ENCODE measurements at places on chromosomes 7 and 10.

DNA sequence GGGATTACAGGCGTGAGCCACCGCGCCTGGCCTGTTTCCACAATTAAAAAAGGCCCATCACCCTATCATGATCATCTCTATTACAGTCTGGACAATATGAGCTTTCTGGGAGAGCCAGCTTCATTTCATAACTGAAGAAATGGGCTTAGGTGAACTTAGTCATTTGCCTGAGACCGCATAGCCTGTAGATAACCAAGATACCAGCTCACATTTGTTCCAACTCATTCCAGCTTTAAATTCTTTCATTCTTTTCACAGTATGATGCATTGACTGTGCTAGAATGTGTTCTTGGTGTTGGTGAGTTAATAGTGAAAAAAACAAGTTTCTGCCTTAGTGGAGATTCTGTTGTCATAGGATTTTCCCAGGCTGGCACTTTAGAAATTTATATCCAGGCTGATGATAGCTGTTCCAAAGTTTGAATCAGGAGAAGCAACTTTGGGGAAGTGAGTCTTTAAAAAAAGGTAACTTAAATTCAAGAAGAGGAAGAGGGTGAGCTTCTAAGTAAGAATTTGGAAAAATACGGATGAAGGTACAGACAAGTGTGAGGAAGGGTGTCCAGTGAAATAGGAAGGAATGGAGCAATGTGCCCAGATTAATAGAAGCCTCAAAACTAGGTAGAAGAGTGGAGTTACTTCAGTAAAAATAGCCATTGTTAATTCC is 2.1 kb upstream of the H2AZ2 start:
- DNase-seq = no peak

GRCh38 chr10:102475451-102476040 is 24.2 kb upstream of the C10orf95 start:
- no peak for DNase-seq

- DNase-seq = no peak
These were observed 200.4 kb upstream of the SORCS1 start for GRCh38 chr10:107364872-107365271.

GRCh38 chr7:52507546-52508255 is 527.7 kb upstream of the POM121L12 start:
- no peak for DNase-seq

DNA sequence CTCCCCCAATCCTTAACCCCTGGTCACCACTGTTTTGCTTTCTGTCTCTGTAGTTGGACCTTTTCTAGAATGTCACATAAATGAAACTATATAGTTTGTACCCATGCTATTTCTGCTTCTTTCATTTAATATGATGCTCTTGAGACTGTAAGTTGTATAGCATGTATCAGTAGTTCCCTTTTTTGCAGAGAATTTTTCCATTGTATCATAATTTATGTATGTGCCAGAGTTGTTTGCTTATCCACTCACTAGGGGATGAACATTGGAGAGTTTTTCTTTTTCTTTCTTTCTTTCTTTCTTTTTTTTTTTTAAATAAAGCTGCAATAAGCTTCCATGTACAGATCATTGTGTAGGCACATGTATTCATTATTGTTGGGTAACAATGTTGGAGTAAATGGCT is 544.8 kb downstream of the CNTNAP2 start:
- DNase-seq = no peak

DNA sequence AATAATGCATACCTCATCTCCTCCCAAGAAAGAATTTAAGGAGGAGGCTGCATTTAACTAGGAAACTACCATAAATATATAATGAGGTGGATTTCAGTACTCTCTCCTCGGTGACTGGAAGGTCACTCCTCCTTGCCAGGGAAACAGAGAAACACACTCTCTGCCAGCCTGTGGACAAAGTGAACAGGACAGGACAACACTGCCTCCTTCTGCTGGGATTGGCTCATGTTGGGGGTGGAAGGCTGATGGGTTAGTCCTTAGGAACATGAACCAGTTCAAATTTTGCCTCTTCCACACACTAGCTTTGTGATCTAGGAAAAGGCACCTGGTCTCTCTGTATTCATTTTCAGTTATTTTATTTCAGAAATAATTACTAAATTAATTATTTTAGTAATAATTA is 50.6 kb upstream of the STEAP4 start:
- no peak for DNase-seq

DNA sequence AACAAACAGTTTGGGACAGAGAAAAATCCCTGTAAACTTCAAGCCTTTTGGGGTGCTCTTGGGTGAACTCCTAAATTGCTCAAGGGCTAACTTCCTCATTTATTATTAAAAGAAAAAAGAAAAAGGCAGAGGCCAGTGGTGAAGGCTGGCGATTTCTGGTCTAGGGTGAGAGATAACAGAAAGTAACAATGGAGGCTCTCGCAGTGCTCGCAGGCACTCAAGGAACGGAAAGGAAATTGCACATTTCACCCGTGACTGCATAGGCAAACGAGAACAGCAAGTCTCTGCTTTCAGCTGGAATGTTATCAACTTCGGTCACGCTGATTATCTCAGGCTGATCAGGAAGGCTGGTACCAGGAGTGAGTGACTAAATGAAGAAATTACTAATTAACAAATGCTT is 70.7 kb downstream of the PRKAG2 start:
- DNase-seq = no peak

DNA sequence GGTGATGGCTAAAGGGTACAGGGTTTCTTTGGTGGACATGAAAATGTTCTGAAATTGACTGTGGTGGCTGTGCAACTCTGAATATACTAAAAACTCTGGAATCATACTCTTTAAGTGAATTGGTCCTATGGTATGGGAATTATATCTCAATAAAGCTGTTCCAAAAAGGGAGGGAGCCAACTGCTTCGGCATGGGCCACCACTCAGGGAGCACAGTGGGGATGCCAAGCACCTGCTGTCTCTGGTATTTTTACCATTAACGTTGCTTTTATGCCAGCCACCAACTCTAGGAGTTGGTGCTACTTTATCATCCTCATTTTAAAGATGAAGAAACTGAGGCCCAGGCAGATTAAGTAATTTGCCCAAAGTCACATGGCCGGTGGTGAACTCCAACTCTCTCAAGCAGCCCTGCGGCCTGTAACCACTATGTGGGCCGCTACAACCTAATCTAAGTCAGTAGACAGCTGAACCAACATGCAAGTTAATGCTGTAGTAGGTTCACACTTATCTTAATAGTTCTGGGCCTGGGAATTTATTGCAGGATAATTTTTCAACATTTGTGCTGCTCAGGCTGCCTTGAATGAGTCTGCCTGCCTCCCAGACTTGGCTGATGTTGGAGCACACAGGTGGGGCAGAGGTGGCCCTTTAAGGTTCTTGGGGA is 20.8 kb downstream of the SH3PXD2A start:
- no peak for DNase-seq

DNA sequence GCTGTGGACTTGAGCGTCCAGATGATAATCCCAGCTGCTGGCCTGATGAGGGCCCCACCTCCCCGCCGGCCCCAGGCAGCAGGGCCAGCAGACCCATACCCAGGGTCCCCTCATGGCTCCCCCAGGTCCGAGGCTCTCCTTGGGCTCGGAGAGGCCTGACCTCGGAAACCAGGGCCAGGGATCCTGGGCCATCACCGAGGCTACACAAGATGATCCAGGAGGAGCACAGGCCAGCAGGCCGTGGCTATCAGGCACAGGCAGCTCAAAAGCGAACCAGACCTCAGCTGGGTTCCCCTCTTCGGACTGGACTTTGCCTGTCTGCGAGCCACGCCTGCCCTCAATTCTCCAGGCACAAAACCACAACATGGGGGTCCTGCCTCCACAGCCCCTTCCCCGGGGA is 17.4 kb downstream of the PDGFA start:
- no peak for DNase-seq

GRCh38 chr10:102678842-102679289 is 34.6 kb downstream of the TRIM8 start:
- no peak for DNase-seq

DNA sequence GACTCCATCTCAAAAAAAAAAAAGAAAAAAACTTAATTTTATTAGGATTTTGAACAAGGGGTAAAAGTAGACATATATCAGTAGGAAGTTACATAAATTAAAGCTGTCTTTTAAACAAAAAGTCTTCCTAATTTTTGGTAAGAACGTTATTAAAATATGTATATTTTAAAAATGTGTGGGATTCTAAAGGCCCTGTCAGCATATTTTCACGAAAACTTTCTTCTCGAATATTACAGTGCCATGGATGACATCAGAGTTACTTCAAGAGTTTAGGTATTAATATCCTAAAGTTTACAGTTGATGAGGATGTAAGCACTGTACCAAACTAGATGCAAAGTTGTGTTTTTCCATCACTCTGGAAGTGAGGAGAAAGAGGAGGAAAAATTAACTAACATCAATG is 820.8 kb downstream of the PCDH15 start:
- no peak for DNase-seq

DNA sequence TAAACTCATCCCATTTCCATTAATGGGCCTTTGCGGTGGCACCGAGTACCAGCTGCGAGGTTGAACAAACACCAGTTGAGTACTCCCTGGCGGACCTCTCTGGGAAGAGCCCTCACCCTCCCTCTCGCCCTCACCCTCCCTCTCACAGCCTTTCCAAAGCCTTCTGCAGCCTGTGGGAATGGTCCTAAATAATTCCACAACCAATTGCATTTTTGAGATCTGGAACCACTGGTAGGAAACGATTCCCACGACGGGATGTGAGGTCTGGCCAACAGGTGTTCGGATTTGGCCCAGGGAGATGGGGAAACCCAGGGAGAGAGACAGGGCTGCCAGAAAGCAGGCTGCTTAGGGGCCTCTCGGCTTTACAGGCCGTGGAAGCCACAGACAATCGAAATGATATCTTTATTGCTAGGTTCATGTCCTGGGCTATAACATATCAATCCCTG is 5.3 kb downstream of the PTF1A start:
- DNase-seq = no peak

DNA sequence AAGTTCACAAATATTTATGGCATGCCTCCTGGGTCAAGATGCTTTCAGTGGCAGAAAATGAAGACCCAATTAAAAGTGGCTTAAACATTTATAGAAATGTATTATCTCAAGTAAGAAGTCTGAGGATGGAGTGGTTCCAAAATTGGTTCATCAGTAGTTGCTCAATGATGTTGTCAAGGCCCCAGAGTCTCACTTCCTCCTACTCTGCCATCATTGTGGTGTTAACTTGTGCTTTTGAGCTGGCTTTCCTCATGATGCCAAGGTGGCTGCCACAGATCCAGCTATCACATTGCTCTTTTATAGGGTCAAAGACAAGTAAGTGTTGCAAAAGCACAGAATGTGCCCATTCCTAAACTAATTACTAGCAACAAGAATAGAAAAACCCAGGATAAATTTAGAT is 404.6 kb upstream of the NRP1 start:
- no peak for DNase-seq

GRCh38 chr7:37445064-37445723 is 3.5 kb downstream of the ELMO1 start:
- no peak for DNase-seq

- DNase-seq = no peak
These were observed 4.6 kb upstream of the TSPAN15 start for GRCh38 chr10:69446650-69447151.

- DNase-seq = no peak
These were observed 103.9 kb downstream of the SLC37A3 start for GRCh38 chr7:140294454-140294853.

- no peak for DNase-seq
These were observed 689 bp upstream of the SMARCD3 start for GRCh38 chr7:151249034-151249731.

GRCh38 chr7:18900803-18901202 is 216.6 kb downstream of the TWIST1 start:
- no peak for DNase-seq
